ENCODE measurements at places on chromosomes 12 and 14.

DNA sequence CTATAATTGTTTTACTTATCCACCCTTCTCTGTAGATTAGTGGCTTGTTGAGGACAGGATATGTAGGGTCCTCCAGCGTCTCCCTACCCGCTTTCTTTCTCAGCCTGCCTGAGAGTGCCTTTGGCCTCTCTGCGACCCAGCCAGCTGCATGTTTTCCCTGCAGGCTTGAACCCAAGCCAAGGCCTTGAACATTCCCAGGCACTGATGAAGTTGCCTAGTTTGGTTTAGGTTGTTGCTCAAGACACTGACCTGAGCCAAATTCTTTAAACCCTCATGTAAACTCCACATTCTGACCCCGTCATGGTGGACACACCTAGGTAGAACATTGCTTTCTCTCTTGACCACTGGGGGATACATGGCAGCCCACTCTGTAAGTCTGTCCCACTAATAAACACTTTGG, 33.4 kb upstream of the TXNRD1 start:
- DNase-seq = no peak

DNA sequence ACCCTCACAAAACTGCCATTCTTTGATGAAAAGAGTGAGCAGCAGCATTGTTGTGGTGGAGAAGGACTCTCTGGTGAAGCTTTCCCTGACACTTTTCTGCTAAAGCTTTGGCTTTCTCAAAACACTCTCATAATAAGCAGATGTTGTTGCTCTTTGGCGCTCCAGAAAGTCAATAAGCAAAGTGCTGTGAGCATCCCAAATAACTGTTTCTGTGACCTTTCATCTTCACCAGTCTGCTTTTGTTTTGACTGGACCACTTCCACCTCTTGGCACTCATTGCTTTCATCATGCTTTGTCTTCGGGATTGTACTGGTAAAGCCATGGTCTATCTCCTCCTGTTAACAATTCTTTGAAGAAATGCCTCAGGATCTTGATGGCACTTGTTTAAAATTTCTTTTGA, 424.7 kb upstream of the TMPO start:
- no peak for DNase-seq

GRCh38 chr14:47226877-47227520, 448.4 kb downstream of the MDGA2 start:
- no peak for DNase-seq

GRCh38 chr14:54440873-54441868, at the start of gene CNIH1:
CNIH1 (minus strand) TSS chr14:54441374; CDS start chr14:54441327, 47 bp downstream.
- DNase-seq = peak; percentile 92

- no peak for DNase-seq
Measured at GRCh38 chr12:56884421-56884820, 49.8 kb downstream of the SDR9C7 start.

DNA sequence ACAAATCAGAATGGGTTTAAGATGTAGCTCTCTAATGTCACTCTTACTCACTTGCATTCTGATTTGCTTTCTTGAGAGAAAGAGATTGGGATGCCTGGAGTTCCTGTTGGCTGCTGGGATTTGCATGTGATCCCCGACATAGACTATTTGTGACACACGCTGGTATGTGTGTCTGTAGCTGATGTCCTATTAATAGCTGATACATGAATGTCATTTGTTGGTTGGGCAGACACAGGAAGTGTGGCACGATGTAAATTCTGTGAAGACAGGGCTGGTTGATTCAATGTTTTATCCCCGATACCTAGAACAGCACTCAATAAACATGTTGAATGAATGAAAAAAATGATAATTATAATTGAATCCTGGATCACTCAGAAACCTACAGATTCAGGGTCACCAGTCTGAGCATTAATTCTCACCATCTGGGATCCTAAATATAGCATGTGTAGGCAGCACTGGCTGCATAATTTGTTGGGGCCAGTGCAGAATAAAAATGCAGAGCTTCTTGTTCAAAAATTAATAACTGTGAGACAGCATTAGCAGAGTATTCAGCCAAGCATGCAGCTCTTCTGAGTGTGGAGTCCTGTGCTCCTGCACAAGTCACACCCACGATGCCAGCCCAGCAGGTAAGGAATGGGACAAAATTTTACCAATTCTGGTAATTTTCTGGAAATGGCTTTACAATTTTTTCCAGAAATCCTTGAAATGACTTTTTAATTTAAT, 35.5 kb upstream of the SOCS2 start:
- DNase-seq = no peak

DNA sequence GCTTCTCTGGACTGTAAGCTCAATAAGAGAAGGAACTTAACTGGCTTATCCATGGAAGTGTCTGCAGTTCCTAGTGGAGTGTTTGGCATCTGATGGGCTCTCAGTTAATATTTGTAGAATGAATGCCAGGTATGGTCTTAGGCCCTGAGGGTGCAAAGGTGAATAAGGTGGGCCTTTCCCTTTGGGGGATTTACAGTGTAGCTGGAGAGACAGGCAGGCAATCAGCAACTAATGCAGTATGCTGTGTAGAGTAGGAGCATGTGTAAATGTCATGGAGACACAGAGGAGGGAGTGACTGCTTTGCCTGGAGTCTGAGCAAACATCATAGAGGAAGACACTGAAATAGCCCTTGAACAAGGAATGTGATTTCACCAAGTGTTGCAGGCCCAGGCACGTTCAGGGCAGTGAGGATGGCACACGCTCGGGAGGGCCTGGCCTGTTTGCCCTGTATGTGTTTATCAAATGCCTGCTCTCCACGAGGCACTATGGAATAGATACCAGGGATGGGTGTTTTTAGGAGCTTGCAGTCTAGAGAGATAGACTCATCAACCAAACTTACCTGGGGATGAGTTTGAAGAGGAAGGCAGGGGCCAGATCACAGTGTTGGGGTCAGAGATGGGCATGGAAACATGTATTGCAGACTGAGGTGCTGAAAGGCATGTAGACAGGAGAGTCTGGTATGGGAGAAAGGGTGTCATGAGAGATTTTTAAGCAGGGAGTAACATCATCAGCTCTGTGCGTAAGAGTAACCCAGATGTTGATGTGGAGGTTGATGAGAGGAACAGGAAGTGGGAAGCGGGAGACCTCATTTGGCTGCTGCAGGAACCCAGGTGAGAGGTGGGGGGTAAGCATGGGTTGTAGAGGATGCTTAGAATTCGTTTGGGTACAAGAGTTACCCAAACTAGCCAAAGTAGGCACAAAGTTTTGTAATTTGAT, 54.1 kb downstream of the PLXNC1 start:
- no peak for DNase-seq

DNA sequence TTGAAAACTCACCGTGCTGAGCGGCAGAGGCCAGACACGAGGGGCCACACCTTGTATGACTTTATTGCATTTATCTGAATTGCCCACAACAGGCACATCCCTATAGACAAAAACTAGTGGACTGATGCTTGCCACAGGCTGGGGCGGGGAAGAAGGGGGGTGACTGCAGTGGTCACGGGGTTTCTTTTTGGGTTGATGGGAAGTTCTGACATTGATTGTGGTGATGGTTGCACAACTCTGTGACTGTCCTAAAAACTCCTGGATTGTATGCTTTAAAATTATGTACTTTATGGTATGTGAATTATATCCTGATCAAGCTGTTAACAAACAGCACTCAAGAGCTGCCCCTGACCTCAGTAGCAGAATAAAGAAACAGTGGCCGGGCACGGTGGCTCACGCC, 25.7 kb downstream of the DHX37 start:
- no peak for DNase-seq

GRCh38 chr14:92553438-92553837, 39.9 kb downstream of the RIN3 start:
- no peak for DNase-seq

DNA sequence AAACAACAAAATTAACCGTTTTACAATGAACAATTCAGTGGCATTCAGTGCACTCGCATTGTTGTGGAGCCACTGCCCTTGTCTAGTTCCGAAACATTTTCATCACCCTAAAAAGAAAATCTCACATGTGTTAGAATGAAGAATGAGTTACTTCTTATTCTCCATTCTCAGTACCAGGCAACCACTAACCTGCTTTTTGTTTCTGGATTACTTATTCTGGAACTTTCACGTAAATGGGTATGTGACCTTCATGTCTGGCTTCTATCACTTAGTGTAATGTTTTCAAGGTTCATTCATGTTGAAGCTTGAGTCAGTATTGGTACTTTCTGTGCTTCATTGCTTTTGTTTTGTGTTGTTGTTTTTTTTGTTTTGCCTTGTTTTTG, 15.6 kb downstream of the RCOR1 start:
- DNase-seq = no peak

- DNase-seq = no peak
Measured at GRCh38 chr12:15589328-15590032, 199.7 kb downstream of the EPS8 start.

DNA sequence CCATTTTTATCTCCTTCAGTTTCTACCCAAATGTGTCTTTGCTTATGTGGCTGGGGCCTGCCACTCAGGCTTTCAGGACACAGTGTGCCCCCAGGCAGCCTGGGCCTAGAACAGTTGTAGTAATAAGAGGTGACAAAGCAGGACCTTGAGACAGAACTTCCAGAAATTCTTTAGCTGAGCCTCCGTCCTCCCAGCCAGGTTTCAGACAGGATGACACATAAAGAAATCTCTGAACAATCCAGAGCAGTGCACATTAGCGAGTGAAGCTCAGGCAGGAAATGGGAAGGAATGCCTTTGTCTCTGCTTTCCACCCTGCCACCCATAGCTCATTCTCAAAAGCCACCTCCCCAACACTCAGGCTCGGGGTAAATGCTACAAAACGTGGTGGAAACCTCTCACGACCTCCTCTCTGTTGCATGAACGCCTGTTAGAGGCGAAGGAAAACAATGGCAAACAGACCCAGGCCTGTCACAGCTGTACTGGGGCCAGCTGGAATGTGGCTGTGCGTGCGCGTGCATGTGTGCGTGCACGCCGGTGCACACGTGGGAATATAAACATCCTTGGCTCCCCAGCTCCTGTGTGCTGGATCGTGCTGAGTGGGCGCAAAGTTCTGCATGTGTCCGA, 286.7 kb downstream of the ZFP36L1 start:
- no peak for DNase-seq

- DNase-seq = no peak
Measured at GRCh38 chr14:92980866-92981265, 57.9 kb downstream of the CHGA start.

DNA sequence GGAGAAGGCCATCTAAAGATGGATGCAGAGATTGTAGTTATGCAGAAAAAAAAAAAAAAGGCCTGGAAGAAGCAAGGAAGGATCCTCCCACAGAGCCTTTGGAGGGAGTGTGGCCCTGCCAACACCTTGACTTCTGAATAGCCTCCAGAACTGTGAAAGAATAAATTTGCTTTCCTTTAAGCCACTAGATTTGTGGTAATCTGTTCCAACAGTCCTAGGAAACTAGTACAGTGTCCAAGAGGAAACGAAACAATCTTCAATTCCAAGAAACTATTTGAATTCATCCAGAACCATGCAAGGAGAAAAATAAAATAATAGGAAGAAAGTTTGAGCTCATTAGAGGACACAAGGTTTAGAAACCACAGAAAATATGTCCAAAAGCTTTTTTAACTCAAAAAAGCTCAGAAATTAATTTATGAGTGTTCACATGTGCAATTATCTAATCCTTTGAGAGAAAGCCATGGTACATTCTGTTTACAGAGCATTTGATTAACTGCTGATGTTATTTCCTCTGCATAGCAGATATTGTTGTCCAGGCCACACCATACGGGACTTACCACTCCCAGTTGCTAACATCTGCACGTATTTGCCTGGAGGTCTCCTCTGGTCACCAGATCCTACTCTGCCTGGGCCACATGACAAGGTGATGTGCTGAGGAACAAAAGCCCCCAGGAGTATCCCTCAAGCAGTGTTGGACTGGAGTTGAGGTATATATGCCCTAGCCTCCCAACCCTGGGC, 30.0 kb upstream of the STAB2 start:
- DNase-seq = no peak

- DNase-seq = no peak
Measured at GRCh38 chr14:78403278-78403815, 233.2 kb downstream of the NRXN3 start.

DNA sequence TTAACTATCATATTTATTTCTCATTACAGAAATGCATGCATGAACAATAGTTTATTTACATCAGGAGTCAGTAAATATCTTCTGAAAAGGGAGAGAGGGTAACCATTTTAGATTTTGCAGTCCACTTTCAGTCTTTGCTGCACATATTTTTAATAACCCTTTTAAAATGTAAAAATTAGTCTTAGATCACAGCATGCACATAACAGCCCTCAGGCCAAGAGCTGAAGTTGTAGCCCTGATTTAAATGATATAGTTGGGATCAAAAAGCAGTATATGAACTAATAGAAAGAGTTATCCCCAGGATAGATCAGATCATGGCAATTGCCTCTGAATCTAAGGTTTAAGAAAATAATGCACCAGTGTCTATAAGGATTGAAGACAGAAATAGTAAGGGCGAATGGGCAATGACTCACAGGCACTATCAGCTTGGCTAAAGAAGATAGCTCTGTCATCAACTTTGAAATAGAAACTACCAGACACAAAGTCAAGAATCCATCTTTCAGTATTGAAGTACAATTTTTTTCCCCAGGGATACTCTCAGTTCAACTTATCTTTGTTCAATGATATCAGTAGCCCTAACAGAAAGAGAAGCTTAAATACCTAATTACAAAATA, 13.1 kb upstream of the CLEC7A start:
- no peak for DNase-seq

DNA sequence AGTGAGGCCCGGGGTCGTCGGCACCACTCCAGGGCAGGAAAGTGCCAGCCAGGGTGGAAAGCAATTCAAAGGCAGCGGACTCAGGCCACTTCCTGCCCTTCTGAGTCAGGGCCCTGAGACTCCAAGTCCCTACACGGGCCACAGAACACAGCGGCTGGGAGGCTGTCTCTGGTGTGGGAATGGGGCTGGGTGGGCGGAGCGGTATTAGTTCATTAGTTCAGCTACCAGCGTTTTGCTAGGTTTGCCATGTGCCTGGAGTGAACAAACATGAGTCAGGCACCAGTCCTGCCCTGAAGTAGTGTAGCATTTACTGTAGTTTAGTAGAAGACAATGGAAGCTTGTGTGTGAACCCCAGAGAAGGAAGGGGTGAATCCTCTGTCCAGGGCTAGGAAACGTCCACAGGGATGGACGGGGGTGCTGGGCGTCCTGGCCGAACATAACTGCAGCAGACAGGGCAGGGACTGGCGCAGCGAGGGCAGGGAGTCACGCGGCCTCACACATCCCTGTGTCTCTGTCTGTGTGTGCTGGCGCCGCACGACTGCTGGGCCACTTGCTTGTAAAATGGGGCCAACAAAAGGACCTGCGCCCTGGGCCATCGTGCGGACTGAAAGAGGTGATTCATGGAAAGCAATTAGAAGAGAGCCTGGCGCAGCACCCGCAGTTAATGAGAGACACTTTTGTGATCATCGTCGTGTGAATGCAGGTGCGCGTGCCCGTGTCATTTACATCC, 186.4 kb upstream of the PRMT8 start:
- DNase-seq = no peak

DNA sequence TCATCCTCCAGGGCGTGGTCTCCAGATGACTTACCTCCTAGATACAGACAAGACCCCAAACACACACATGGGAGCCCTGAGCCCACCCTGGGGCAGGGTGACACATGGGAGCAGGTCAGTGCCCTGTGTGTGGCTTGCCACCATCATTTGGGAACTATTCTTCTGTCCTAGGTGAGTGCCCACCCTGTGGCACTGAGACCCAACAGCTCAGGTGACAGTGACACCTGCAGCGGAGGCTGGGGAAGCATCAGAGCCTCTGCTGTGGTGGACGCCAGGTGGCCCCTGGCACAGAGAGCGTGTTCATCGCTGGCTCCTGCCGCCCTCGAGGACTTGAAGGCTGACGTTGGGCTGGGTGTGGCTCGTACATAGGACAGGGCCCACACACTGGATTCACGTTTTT, 23.0 kb downstream of the SFSWAP start:
- DNase-seq = no peak

GRCh38 chr12:51371295-51371953, 19.8 kb downstream of the GALNT6 start:
- no peak for DNase-seq

GRCh38 chr14:61321385-61322010, at the start of gene PRKCH:
PRKCH (plus strand) TSS chr14:61321579; CDS start chr14:61322102, 523 bp downstream.
- DNase-seq = no peak
